ENCODE measurements at places on chromosomes 13 and 19.

GRCh38 chr13:25722893-25723292 lies 328.9 kb downstream of the SHISA2 start:
- DNase-seq: no peak

DNA sequence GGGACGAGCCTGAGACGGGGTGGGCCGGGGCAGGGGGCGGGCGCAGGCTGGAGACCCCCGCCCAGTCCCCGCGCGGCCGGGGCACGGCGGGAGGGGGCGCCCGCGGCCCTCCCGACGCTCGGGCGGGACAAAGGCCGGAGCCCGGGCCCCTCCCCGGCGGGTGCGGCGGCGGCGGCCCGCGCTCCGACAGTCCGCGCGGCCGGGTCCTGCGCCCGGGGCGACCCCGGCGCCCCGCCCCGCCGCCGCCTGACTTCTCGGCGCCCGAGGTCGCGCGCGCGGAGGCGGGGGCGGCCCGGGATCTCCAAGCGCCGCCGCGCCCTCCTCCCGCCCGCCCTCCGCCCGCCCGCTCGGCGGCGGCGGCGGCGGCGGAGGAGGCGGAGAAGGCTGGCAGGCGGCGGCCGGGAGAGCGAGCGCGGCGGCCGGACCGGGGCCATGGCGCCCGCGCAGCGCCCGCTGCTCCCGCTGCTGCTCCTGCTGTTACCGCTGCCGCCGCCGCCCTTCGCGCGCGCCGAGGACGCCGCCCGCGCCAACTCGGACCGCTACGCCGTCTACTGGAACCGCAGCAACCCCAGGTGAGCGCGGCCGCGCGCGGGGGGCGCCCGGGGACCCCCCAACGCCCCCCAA lies at the start of gene EFNA2:
Gene EFNA2, plus strand, starts transcription at position 137 of the 624 bp plus-strand sequence. Its CDS starts 296 bp downstream, at position 433.
- no peak for DNase-seq

DNA sequence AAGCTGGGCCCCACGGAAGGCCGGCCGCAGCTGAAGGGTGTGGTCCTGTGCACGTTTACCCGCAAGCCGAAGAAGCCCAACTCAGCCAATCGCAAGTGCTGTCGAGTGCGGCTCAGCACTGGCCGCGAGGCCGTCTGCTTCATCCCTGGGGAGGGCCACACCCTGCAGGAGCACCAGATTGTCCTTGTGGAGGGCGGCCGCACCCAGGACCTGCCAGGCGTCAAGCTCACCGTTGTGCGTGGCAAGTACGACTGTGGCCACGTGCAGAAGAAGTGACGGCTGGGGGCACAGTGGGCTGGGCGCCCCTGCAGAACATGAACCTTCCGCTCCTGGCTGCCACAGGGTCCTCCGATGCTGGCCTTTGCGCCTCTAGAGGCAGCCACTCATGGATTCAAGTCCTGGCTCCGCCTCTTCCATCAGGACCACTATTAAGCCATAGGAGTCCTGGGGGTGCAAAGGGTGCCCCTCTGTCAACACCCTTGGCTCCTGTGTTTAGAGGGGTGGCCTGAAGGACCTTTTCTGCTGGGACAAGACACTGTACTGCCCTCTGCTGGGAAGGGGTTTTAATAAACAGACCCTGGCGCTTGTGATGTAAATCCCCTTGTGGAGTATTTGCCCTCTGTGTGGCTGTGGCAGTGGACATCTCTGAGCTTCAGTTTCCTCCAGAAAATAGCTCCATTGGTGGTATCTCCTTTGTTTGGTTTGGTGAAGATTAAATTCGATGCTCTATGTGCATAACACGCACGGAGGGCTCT lies 1.9 kb downstream of the MRPS12 start:
- no peak for DNase-seq

- no peak for DNase-seq
Observed at GRCh38 chr13:22596171-22596863, 584.5 kb upstream of the SGCG start.

DNA sequence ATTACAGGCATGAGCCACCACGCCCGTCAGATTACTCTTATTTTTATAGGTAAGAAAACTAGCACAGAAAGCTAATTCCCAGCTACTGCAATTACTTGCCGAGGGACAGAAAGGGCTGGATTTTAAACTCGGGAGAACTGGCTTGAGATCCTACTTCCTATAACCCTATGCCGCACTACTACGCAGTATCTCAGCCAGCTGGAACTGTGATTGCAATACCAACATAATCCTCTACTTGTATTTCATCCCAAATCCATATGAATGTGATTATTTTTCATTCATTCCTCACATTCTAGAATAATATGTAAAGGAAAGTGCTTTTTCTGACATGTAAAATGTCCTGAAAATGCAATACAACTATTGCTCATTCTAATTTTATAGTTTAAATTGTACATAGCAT lies 773.8 kb upstream of the GPC6 start:
- DNase-seq: no peak

- DNase-seq: no peak
Observed at GRCh38 chr13:109743706-109744453, 42.5 kb downstream of the IRS2 start.

- peak; percentile 28 for DNase-seq
Observed at GRCh38 chr13:67505376-67505775, 275.2 kb upstream of the PCDH9 start.

GRCh38 chr19:28314287-28314686 lies 898.7 kb downstream of the UQCRFS1 start:
- DNase-seq: no peak

DNA sequence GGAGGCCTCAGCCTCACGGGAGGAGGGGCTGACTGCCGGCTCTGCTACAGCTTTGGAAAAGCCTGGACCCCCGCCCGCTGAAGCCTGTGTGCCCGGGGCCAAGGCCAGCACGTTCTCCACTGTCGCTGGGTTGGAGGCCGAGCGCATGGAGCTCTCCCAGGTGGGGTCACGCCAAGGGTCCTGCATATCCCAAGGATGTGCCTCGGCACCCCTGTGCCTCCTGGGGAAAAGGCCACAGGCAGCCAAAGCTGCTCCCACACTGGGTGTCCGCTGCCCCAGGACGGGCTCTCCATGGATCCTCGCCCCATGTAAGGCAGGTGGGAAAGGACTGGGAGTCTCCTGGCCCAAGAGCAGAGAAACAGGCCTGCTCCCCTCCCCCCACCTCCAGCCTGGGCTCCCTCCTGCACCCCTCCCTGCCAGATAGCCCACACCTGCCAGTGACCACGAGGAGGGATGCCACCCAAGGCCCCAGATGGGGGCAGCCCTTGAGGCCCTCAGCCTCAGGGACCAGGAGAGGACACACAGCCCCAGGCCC lies 64.0 kb downstream of the MLLT1 start:
- no peak for DNase-seq
